ENCODE measurements at places on chromosomes 12 and 14. TPM values are rescaled to one million over a fixed set of nuclear protein-coding genes. Genes with fewer than 3 reads are reported as not detected.

Gene PRR4
- total RNA-seq = 0.69 TPM

Gene KRT73
- total RNA-seq = not detected

Gene FIGNL2
- total RNA-seq = 0.40 TPM

Gene CYP46A1
- 0.16 TPM for total RNA-seq

- no peak for DNase-seq
Measured at GRCh38 chr12:3598896-3599860, 108.2 kb downstream of the PRMT8 start.

- DNase-seq = no peak
Measured at GRCh38 chr12:92136965-92137721, 8.5 kb downstream of the BTG1 start.

DNA sequence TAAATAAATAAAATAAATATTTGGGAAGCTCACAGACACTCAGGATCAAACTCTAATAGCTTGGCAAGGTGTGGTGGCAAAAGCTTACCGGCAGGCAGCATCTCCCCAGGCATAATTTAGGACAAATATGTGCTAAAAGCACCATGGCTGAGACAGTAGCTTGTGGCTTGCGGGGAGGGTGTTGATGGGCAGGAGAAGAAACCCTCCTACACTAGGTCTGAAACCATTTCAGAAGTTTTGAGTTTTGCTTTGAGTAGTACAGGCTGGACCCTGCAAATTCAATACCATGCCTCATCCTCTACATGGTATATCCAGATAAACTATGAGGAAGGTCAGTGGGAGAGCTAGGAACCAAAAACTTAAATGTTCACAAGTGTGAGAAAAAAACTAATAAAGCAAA is 33.1 kb downstream of the MAP3K9 start:
- no peak for DNase-seq

DNA sequence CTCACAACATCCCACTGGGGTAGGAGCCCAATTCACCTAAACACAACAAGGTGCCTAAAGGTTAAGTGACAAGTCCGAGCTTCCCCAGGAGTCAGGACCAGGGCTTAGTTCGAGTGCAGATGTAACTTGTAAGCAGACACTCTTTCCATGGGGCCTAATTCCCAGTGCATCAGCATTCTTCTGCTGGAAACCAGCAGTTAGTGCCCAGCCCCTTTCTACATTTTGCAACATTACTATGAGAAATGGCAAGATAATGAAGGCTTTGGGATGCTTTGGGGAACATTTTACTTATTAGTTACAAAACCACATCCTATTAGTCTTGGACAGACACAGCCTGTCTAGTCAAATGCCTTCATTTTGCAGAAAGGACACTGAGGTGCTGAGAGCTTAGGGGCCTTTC is 179.8 kb downstream of the CALM1 start:
- no peak for DNase-seq

- DNase-seq = no peak
Measured at GRCh38 chr14:29355331-29355730, 572.3 kb downstream of the PRKD1 start.

DNA sequence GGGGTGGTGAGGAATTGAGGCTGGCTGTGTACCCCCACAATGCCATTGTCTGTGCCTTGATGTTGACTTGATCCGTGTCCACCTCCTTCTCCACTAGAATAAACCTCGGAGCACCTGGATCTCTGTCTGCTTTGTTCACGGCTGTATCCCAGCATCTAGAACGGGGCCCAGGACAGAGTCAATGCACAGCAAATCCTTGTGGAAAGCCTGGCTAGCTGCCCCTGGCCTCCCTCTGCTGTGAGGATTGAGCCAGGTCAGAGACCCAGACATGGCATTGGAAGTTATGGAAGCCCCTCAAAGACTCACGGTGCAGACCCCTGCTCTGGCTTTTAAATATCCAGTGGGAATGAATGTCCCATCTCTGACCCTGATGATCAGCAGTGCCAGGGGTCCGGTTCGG is 109.2 kb downstream of the SCARB1 start:
- DNase-seq = no peak

GRCh38 chr14:80390906-80391305 is 179.6 kb upstream of the DIO2 start:
- DNase-seq = no peak

DNA sequence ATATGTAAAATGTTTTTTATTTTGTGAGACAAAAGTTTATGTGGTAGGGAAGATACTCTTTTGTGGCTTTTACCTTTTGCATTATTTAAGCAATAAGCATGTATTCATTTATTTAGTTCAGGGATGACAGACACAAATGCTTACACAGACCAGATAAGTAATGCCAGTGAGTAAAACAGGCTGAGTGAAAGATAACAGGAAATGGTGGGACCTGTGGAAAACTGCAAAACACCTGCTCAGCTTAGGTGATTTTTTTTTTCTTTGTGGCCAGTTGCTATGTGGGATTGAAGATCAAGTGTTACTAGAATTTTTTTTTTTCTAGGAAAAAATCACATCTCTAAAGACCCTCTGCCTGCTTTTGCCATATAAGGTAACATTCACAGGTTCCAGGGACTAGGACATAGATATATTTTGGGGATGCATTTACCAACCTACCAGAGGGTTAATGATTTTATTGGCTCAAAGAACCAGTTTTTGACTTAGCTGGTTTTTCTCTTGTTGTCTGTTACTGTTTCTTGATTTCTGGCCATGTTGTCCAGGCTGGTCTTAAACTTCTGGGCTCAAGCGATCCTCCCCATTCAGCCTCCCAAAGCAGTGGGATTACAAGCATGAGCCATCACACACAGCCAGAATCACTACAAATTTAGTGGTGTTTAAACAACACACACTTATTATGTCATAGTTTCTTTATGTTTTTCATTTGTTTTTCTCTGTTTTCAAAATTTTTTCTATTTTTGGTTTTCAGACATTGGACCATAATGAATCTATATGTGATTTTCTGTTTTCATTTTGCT is 9.8 kb downstream of the PSMA6 start:
- DNase-seq = no peak
